Hematopoietic multipotent progenitor cell treated with erythropoietin and hydrocortisone succinate and interleukin-3 and kit ligand, for 4 days (in vitro differentiated cells): ENCODE measurements at places on chromosomes 4 and X.

GRCh38 chr4:82865592-82865991, 25.4 kb downstream of the SEC31A start:
- peak; percentile 73 for DNase-seq

DNA sequence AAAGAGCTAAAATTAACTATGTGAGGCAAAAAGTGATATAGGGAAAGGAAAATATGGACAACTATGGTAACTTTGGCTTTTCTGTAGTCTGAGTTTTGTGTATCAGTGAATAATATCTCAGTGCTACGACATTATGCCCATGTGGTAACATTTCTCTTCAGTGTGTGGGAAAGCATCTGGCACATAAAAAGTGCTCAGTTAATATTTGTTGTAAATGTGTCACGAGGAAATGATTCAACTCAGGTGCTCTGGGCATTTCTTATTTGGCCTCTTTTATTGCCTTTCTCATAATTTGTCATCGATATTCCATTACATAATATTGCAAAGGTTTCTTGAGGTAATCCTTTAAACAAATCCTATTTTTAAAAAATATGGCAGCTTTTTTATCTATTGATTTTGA, 17.6 kb downstream of the OFD1 start:
- DNase-seq: no peak

GRCh38 chr4:73450398-73451004, 14.5 kb downstream of the AFP start:
- DNase-seq: no peak

DNA sequence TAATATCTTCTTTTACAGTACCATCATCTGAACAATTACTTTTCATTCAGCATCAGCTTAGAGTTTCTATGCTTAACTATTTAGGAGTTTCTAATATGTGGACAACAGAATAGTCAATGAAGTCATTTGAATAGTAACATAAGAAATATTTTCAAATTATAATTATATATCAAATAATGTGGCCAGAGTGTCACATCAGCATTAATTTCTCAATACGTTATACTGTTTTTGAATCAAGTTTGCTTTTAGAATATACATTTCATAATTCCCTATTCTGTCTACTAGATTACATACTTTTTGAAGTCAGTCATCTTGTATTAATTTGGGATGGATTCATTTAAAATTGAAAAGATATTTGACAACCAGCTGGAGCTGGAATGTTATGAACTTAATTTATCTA, 677.4 kb upstream of the PABPC4L start:
- DNase-seq: no peak

DNA sequence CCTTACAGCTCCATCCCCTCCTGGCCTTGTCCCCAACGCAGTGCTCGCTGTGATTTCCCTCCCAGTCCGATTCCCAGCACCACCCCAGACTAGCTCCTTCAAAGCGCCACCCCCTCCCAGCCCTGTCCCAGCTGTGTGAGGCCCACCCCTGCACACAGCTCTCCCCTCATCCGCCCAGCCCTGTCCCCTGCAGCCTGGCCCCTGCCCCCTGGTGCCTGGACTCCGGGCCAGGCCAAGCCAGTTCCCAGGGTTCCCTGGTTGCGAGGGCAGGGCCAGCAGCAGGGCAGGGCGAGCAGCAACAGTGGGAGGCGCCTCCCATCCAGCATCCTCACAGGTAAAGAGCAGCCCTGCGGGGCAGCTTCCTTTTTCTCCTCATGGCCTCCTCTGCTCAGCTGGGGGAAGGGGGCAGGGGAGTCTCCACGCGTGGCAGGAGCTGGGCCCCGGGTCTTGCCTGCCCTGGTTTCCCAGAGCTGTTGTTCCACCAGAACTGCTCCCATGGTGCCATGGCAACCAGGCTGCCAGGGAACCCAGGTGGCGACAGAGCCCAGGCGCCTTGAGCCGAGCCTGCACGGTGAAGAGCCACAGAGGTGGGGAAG, 24.8 kb downstream of the IQSEC2 start:
- DNase-seq: no peak

DNA sequence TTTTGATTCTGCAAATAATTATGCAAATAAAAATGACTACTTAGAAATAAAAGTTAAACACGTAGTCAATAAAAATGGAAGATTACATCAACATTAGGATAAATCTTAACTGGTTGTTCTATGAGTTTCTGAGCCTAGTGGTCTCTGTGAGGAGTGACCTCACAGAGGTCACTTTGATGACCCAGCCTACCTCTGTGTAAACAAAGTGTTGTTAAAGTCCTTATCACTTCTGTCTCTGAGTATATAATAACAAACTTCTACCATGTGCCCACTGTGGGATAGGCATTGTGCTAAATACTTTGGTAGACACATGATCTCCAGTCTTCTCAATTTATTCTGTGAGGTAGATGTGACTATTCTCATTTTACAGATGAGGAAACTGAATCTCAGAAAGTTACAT, 85.4 kb downstream of the PDE5A start:
- no peak for DNase-seq

DNA sequence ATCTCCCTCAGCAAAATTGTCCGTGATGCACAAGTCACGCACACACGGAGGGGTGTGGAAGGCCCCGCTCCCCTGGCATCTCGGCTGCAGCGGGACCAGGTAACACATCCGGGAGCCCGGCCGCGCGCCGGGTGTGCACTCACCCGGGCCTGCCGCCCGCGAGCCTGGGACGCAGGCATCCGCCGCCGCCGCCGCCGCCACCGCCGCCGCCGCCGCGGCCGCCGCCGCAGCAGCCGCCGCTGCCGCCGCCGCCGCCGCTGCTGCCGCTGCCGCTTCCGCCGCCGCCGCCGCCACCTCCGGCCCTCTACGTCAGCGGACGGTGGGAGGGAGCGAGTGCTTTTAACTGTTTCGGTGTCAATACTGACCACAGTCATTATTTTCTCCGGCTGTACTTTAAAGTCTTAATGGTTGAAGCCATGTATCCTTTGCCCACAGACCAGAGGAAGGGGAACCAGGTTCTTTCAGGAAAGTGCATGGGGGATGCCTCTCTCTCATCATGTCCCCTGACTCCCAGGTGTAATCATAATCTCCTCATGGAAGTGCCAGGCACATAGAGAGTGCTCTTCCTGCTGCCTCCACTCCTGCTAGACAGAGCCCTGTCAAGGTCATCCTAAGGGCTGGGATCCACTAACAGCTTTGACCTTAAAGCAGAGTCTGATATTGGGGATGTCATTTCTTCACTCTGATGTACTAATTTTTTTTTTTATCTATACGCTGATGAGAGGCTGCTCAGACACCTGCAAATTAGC, 38.0 kb downstream of the MAGEE2 start:
- peak; percentile 52 for DNase-seq

DNA sequence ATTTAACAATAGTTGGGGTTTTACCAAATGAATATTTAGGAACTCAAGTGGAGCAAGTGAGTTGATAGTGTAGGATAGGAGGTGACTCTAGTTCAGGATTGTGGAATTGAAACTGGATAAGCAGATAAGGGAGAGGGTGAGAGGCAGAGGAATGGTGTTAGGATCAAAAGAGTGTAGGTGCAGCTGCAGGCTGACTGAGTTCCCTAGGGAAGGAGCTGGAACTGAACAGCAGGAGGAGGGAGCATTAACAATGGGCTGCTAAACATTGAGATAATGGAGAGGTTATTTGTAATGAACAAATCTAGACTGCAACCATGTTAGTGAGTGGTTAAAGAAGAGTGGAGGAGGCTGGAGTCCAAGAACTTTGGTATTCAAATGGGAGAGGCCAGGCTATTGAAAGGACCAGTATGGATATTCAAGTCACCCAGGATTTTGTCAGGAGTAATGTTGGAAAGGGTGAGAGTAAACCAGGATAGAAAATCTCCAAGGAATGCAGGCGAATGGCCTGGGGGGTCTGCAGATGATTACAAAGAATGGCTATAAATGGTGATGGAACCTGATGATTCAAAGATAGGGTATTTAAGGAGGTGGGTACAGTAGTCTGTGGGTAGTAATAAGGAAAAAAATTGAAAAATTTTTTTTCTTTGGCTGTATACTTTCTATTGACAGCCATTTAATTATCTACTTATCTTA, 497.1 kb upstream of the TENM3 start:
- DNase-seq: no peak

DNA sequence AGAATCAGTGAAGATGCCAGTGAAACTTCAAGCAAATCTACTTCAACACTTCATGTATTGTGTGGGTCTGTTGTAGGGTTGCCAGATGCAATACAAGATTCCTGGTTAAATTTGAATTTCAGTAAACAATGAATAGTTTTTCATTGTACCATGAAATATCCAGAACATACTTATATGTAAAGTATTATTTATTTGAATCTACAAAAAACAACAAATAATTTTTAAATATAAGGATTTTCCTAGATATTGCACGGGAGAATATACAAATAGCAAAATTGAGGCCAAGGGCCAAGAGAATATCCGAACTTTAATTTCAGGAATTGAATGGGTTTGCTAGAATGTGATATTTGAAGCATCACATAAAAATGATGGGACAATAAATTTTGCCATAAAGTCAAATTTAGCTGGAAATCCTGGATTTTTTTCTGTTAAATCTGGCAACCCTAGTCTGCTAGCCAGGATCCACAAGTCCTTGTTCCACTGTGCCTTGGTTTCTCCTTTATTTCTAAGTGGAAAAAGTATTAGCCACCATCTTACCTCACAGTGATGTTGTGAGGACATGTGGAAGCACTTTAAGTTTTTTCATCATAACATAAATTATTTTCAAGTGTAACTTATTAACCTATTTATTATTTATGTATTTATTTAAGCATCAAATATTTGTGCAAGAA, 2.3 kb downstream of the CXCL8 start:
- DNase-seq: no peak

GRCh38 chrX:131227608-131228007, 61.5 kb downstream of the IGSF1 start:
- DNase-seq: no peak

DNA sequence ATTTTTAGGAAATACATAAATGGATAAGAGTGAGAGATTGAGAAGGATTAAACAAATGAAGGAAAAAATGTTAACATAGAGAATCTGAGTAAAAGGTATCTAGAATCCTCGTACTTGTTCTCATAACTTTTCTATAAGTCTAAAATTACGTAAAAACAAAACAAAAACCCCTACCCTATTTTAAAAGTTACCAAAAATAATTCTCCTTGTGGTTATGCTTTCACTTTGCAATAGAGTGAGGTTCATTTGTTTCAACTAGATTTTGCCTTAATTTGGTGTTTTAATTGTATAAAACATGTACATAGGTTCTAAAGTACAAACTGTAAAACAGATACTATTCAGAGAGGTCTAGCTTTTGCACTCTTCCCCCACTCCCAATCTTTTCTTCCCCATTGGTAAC, 3.8 kb upstream of the GPR34 start:
- DNase-seq: no peak

DNA sequence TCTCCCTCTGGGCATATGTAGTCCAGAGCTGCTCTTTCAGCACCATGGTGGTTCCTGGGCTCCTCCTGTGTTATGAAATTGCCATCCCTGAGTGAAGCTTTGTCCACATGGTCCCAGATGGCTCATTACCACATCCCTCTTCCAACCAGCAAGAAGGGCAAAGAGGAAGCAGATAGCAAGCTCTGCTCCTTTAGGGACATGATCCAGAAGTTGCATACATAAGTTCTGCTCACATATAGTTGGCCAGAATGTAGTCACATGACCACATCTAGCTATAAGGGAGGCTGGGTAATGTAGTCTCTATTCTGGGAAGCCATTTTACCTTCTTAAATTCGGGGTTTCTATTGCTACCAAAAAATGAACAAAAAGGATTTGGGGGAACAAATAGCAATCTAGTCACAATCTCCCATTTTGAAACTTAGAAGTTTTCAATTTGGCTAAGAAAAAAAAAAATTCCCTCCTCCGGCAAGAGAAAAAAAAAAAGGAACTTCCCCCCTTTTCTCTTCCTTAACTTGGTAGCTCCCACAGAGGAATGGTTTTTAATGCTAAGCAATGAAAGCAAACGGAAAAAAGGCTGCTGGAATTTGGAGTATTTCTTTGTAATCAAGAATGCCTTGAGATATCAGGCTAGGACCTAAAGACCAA, 88.2 kb upstream of the USP9X start:
- peak; percentile 89 for DNase-seq

GRCh38 chr4:41360214-41360920, 103.6 kb downstream of the UCHL1 start:
- peak; percentile 44 for DNase-seq

- DNase-seq: peak; percentile 0
Measured at GRCh38 chrX:115894087-115894486, 276.5 kb upstream of the AGTR2 start.
